ENCODE measurements at places on chromosomes 4 and X.

- DNase-seq, result no peak
Observed at GRCh38 chr4:11069083-11069482, 359.6 kb downstream of the HS3ST1 start.

DNA sequence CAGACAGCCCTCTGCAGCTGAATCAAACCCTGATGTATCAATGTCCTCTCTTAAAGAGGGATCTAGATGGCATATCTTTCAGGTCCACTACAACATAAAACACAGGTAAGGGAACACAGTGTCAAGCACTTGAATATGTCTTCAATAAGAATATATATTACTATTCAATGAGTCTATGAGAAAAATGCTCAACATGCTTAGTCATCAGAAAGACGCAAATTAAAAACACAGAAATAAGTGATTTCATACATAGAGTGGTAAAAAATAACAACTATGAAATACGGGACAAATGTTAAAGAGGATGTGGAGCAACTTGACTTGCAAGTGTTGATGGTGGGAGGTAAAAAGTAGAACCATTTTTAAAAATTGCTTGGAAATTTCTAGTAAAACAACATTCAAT, 544.6 kb upstream of the HS3ST1 start:
- DNase-seq, result no peak

- DNase-seq, result no peak
Observed at GRCh38 chrX:76109654-76110053, 63.2 kb upstream of the PBDC1 start.

DNA sequence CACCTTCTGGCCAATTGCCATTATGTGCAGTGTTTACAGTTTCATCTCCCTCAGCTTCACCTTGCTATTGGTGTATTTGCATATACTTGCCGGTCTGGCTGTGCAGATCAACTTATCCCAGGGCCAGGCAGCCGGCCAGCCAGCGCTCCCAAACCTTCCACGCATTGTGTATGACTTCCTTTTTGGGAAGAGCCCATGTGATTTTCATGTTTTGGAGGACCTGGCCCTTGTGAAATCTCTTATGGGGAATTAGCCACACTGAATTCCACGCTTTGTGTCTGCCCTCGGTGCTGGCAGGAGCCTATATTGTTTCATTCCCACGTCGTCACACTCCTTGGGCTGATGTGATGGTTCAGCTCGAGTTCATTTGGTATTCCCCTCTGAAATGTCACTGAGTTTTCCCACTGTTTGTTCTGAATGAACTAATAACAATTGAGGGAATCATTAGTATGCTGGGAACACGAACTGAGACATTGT, 6.0 kb upstream of the PDLIM3 start:
- DNase-seq, result no peak

- no peak for DNase-seq
Observed at GRCh38 chr4:665381-665750, 8.7 kb downstream of the ATP5ME start.

GRCh38 chr4:85086721-85087120, 120.2 kb upstream of the WDFY3 start:
- DNase-seq, result no peak

GRCh38 chr4:118765399-118765798, 70.5 kb downstream of the SEC24D start:
- DNase-seq, result peak; percentile 72

GRCh38 chr4:150510176-150510865, 71.6 kb upstream of the MAB21L2 start:
- no peak for DNase-seq

DNA sequence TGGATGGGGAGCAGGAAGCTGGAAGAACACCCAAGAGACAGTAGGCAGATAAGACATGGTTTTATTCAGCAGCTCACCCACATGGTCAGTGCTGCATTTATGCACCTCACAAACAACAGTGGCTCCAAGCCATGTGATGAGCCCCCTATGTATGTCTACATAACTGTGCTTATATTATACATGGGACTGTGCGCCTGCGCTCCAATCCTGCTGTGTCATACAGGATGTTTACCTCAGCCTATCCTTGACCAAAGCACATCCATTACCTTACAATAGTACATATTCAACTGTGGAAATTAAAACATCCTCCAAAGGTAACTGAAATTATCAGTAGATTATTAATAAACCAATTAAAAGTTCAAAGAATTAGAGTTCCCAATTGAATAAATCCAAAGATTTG, 44.1 kb upstream of the SGMS2 start:
- DNase-seq, result no peak

DNA sequence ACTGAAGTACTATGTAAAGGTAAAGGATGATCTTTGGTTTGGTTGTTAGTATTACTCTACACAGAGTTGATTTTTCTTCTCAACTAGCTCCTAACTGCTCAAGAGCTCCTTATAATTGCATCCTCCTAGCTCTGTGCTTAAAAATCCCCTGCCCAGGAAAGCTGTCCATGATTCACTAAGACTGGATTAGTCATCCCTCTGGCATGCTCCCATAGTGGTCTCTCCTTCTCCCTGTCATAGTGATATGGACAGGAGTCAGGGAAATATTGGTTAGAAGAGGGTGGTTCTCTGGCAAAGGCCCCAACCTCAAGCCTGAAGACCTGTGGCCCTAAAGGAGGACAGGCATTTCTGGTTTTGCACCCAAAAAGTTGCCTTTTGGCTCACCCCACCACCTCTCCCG, 242.3 kb upstream of the KCNIP4 start:
- peak; percentile 89 for DNase-seq

DNA sequence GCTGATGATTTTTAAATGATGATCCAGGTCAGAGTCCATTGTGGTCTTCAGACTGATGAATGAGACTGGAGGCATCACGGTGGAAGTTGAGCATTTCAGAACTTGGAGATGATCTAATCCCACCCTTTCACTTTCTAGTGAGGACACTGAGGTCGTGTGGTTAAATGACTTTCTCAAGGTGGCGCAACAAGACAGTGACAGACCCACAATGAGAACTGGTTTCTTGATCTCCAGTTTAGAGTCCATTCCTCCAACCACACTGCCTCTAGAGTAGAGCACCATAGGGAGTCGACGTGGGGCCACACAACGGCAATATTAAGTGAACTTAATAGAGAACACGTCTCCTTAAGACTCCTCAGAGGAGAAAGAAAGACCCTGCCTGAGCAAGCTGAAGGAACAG, 381.0 kb downstream of the UNC5C start:
- DNase-seq, result no peak

GRCh38 chr4:104726002-104726401, 231.3 kb upstream of the CXXC4 start:
- no peak for DNase-seq

GRCh38 chr4:23305026-23305425, 584.8 kb downstream of the PPARGC1A start:
- no peak for DNase-seq

DNA sequence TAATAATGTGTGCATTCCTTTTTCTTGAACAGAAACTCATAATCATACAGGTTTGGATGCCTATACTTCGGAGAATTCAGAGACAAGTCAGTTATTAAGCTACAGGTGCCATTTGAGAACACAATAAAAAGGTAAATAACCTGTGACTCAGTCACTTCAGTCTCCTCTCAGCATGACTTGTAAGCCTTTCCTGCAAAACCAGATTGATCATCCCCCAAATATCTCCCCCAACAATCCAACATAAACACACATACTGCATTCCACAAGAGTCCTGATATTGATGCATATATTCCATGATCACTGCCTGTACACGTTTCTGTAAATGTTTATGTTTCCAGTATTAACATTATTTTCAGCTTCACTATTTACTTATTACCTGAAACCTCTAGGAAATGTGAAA, 110.8 kb downstream of the PWWP3B start:
- DNase-seq, result no peak

- no peak for DNase-seq
Observed at GRCh38 chr4:98746530-98746929, 88.1 kb upstream of the TSPAN5 start.

DNA sequence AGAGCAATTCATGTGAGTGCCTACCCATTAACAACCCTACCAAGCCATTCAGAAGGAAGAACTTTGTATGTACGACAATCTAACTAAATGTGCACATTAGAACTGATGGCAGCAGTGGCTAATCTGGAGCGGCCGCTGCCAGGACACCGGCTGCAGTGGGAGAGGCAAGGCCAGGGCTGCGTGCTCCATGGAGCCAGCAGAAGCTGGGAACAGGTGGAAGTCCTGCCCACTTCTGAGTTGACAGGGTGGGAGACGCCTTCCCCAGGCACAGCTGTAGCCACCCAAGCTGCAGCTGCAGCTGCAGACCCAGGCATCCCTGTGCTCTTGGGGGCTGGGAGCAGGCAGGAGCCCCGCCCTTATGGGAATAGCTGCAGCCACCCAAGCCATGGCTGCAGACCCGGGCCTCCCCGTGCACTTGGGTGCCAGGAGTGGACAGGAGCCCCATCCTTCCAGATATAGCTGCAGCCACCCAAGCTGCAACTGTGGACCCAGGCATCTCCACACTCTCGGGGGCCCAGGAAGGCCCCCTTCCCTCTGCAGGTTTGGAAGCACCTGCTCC, 79.1 kb upstream of the DDX60 start:
- DNase-seq, result no peak

- DNase-seq, result no peak
Observed at GRCh38 chrX:109596015-109596414, 29.0 kb downstream of the KCNE5 start.

DNA sequence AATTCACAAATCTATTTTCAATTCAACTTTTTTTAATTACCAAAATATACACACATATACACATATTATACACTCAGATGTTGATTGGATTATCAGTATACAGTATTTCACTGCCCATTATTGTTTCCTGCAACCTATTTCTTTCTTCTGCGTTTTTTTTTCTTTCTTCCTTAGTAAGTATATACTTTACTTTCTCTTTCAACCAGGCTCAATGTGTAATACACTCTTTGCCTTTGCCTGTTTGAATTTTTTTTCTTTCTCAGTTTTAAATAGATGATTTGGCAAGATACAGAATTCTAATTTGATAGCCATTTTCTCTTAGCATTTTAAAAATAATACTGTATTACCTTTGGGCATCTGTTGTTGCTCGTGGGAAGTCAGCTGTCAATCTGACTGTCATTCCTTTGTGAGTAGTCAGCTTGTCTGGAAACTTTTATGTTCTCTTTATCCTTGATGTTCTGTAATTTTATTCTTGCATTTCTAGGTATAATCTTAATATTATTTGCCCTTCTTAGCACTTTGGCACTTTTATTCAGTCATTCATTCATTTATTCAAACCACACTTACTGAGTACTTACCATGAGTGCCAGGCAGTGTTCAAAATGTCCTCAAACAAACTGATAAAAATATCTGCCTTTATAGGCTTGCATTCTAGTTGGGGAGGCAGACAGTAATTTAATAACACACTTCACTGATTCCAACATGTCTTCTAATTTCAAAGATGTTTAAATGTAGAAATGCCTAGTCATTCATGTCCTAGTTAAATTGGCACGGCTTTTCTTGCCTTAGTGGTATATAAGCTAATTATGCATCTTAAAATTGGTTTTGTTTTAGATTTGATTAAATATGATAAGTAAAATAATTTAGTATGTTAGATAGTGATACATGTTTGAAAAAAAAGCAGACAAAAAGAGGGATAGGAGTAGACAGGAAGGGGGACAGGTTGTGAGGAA, 3.7 kb downstream of the USP38 start:
- no peak for DNase-seq

GRCh38 chr4:45554423-45554822, 569.4 kb downstream of the GABRG1 start:
- no peak for DNase-seq

DNA sequence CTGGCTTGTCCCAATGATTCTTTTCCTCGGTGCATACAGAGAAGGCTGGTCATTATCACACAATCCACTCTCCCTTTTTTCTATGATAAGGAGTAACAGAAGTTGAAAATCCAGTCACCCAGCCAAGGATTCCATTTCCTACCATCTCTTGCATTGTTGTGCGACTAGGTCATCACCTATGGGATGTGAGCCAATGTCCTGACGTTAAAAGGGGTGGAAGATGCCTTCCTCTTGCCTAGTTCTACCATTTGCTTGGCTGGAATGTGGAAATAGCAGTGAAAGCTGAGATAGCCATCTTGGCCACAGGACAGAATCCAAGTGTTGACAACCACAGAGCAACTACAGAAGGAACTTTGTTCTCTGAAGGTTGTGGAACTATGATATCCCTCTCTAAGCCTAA, 132.2 kb upstream of the KIT start:
- DNase-seq, result peak; percentile 99

- DNase-seq, result no peak
Observed at GRCh38 chr4:107897823-107898222, 33.5 kb upstream of the CYP2U1 start.

GRCh38 chr4:27154706-27155105, 294.1 kb downstream of the STIM2 start:
- DNase-seq, result no peak

DNA sequence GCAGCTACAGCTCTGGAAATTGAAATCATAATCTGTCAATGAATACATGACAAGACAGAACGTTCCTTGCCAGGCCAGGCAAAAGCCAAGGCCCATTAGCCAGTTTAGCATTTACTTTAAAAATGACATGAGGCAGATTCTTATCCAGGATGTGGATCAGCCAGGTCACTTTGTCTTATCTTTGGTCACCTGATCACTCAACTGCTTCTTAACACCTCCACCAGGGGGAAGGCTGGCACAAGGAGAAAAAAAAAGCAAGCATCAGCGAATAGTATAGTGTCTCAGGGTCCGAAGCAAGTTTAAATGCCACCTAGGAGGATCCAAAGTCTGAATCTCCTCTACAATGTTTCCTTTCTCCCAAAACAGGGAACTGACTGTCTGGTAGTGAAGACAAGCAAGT, 18.8 kb downstream of the ATP1B4 start:
- no peak for DNase-seq

DNA sequence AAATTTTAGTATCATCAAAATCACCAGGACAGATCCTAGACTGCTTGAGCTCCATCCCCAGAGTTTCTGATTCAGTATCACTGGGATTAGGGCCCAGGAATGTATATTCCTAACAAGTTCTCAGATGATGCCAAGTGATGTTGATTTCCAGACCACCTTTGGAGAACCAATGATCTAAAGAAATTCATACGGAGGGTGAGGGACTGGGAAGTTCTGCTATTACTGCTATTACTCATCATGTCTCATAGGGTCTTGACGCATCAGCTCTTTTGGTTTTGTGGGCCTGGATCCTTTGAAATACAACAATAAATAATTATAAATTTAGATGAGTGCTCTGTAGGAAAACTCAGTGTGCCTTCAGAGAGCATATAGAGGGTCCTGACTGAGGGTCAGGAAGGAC, 59.8 kb upstream of the LGI2 start:
- no peak for DNase-seq

- DNase-seq, result no peak
Observed at GRCh38 chr4:74018116-74018515, 19.6 kb upstream of the CXCL5 start.

- DNase-seq, result no peak
Observed at GRCh38 chr4:140302151-140302859, 71.1 kb upstream of the SCOC start.

- no peak for DNase-seq
Observed at GRCh38 chr4:104575278-104575677, 80.6 kb upstream of the CXXC4 start.
